ENCODE measurements at places on chromosomes 6 and 20. TPM values are rescaled to one million over a fixed set of nuclear protein-coding genes. Genes with fewer than 3 reads are reported as not detected.

Gene TFAP2B
- not detected for polyA plus RNA-seq

Gene RALGAPB
- polyA plus RNA-seq, result 14.7 TPM

Gene VIP
- polyA plus RNA-seq, result not detected

Gene CST7
- 2,521 TPM for polyA plus RNA-seq

Gene CDSN
- polyA plus RNA-seq, result not detected

Gene TCP11
- polyA plus RNA-seq, result not detected

All from immature natural killer cell (primary cell).